ENCODE measurements at places on chromosomes 4 and X. TPM values are rescaled to one million over a fixed set of nuclear protein-coding genes. Genes with fewer than 3 reads are reported as not detected.

DNA sequence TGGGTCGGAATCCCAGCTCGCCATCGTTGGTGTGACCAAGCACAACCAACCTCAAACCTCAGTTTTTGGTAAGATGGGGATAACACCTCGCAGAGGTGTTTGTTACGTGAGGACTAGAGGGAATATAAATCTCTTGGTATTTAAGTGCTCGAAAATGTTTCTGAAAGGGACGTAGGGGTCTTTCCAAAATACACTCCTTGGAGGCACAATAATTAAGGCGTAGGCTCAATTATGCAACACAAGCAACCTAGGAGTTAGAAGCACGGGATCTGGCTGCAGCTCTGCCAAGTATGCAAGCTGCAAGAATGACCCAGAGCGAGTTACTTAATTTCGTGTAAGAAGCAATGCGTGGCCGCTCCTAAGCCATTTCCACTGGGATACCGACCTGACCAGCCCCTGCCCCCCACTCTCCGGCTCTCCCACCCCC lies 552 bp downstream of the ADH5 start:
- peak overlapping the region; percentile 61 for H3K4me3 ChIP-seq
- H3K4me1 ChIP-seq, result no peaks in the 10 kb centered on the region
- DNase-seq, result peak; percentile 63
- peak overlapping the region; percentile 97 for H3K27ac ChIP-seq

GRCh38 chr4:40729555-40729954 lies 20.2 kb upstream of the NSUN7 start:
- H3K4me1 ChIP-seq, result no peaks in the 10 kb centered on the region
- no peak overlapping the region for H3K4me3 ChIP-seq
- H3K27me3 ChIP-seq, result no peaks in the 10 kb centered on the region
- H3K36me3 ChIP-seq, result no peaks in the 10 kb centered on the region
- no peak overlapping the region for H3K27ac ChIP-seq

DNA sequence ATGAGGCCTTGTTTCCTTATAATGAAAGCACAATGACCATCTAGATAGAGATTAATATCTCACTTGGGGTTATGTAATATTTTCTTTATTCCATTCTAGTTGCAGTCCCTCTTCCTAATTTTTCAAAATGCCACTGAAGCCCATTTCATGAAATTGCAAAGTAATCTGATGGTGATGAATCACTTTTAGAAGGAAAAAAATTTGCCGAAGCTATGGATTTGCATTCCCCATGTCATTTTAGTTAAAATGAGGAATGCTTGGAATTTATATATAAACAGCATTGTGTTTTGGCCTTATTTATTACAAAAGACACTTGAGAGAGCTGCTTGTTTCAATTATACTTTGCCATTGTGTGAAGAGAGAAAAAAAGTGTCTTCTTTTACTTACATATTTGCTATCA lies 241.7 kb upstream of the TEX13A start:
- H3K27me3 ChIP-seq, result peaks cover 14% of the 10 kb centered on the region
- DNase-seq, result no peak
- H3K27ac ChIP-seq, result no peak overlapping the region
- no peaks in the 10 kb centered on the region for H3K36me3 ChIP-seq
- no peak overlapping the region for H3K4me3 ChIP-seq

GRCh38 chrX:151384807-151385206 lies 12.2 kb upstream of the VMA21 start:
- H3K27me3 ChIP-seq, result no peaks in the 10 kb centered on the region
- no peaks in the 10 kb centered on the region for H3K36me3 ChIP-seq
- H3K4me1 ChIP-seq, result no peaks in the 10 kb centered on the region
- no peak overlapping the region for H3K27ac ChIP-seq
- H3K4me3 ChIP-seq, result no peak overlapping the region
- DNase-seq, result no peak

GRCh38 chrX:81202943-81203342 lies 1.0 kb downstream of the SH3BGRL start:
- no peak for DNase-seq
- peaks cover 5% of the 10 kb centered on the region for H3K4me1 ChIP-seq
- peak overlapping the region; percentile 64 for H3K4me3 ChIP-seq
- no peaks in the 10 kb centered on the region for H3K36me3 ChIP-seq
- H3K27ac ChIP-seq, result peak overlapping the region; percentile 67

- no peaks in the 10 kb centered on the region for H3K4me1 ChIP-seq
- no peaks in the 10 kb centered on the region for H3K36me3 ChIP-seq
- H3K27ac ChIP-seq, result no peak overlapping the region
- no peak overlapping the region for H3K4me3 ChIP-seq
- DNase-seq, result no peak
- no peaks in the 10 kb centered on the region for H3K27me3 ChIP-seq
Observed at GRCh38 chr4:177555007-177555574, 112.9 kb upstream of the AGA start.

- no peaks in the 10 kb centered on the region for H3K27me3 ChIP-seq
- no peak overlapping the region for H3K4me3 ChIP-seq
- no peaks in the 10 kb centered on the region for H3K4me1 ChIP-seq
- no peak overlapping the region for H3K27ac ChIP-seq
Observed at GRCh38 chrX:70244881-70245280, 10.4 kb downstream of the AWAT1 start.

GRCh38 chr4:120749445-120750151 lies 172.9 kb downstream of the PRDM5 start:
- H3K27me3 ChIP-seq, result no peaks in the 10 kb centered on the region
- no peaks in the 10 kb centered on the region for H3K4me1 ChIP-seq
- H3K27ac ChIP-seq, result no peak overlapping the region
- no peak for DNase-seq
- no peak overlapping the region for H3K4me3 ChIP-seq

DNA sequence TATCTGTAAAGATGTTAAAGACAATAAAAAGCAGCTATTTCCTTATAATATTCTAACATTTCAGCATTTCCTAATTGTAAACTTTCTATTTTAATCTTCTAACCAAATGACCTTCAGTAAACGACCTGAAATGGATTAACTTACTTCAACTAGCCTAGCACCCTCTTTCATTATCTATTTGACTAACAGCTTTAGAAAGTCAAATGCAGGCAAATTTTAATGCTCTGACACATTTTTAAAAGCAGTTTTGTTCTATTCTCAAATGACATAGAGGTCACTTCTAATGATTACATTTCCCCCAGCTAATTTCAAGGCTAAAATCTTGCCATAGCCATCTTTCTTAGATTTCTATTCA lies 41.9 kb downstream of the SLC7A11 start:
- no peaks in the 10 kb centered on the region for H3K36me3 ChIP-seq
- H3K27me3 ChIP-seq, result no peaks in the 10 kb centered on the region
- H3K4me1 ChIP-seq, result no peaks in the 10 kb centered on the region
- no peak overlapping the region for H3K4me3 ChIP-seq

GRCh38 chr4:117481742-117482141 lies 396.4 kb upstream of the TRAM1L1 start:
- no peaks in the 10 kb centered on the region for H3K27me3 ChIP-seq
- H3K27ac ChIP-seq, result no peak overlapping the region
- no peak for DNase-seq
- H3K4me3 ChIP-seq, result no peak overlapping the region
- H3K36me3 ChIP-seq, result no peaks in the 10 kb centered on the region

- DNase-seq, result no peak
- H3K27me3 ChIP-seq, result no peaks in the 10 kb centered on the region
- no peaks in the 10 kb centered on the region for H3K4me1 ChIP-seq
- H3K36me3 ChIP-seq, result no peaks in the 10 kb centered on the region
- no peak overlapping the region for H3K27ac ChIP-seq
- H3K4me3 ChIP-seq, result no peak overlapping the region
Observed at GRCh38 chr4:160224049-160224448, 1121.2 kb downstream of the RAPGEF2 start.

- H3K27ac ChIP-seq, result peak overlapping the region; percentile 94
- H3K4me3 ChIP-seq, result no peak overlapping the region
- no peak for DNase-seq
- no peaks in the 10 kb centered on the region for H3K36me3 ChIP-seq
Observed at GRCh38 chr4:38320343-38320695, 343.7 kb upstream of the KLF3 start.

GRCh38 chrX:135625995-135626394 lies 87.4 kb upstream of the CT45A1 start:
- H3K27me3 ChIP-seq, result peaks cover 6% of the 10 kb centered on the region
- no peaks in the 10 kb centered on the region for H3K4me1 ChIP-seq
- no peak for DNase-seq
- no peak overlapping the region for H3K4me3 ChIP-seq
- H3K36me3 ChIP-seq, result no peaks in the 10 kb centered on the region
- no peak overlapping the region for H3K27ac ChIP-seq

DNA sequence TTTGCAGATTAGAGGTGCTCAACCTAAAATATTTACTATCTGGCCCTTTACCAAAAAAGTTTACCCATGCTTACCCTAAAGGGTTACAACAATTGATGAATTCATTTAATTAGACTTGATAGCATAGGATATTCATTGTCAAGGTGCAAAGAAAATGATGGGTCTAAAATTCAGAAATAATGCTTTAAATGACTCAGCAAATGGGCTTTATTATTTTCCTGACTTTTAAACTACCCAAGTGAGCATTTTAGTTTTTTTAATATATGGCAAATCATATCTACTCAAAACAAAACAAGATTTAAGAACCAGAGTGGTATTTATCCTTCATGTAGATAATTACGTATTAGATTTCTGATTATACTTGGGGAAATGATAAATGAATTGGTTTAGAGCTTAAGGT lies 235.8 kb downstream of the DCLK2 start:
- DNase-seq, result no peak
- H3K36me3 ChIP-seq, result no peaks in the 10 kb centered on the region
- H3K4me1 ChIP-seq, result no peaks in the 10 kb centered on the region
- no peaks in the 10 kb centered on the region for H3K27me3 ChIP-seq

DNA sequence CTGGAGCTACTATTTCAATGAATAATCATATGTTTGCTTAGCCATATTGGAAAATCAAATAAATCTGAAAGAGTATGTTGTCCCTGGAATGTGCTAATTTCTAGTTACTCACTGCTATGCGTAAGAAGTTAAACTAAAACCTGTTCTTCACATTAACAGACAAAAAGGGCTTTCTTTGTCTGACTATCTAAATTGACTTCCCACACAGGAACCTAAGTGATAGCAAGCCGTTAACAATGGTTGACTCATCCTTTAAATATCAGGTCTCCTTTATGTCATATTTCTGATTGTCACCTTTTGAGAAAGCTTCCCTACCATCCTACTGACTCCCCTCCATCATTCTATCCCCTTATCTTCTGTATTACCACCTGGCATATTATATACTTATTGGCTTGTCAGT lies 81.4 kb downstream of the AMELX start:
- H3K4me3 ChIP-seq, result no peak overlapping the region
- H3K27me3 ChIP-seq, result no peaks in the 10 kb centered on the region
- H3K36me3 ChIP-seq, result no peaks in the 10 kb centered on the region
- no peaks in the 10 kb centered on the region for H3K4me1 ChIP-seq
- no peak for DNase-seq

DNA sequence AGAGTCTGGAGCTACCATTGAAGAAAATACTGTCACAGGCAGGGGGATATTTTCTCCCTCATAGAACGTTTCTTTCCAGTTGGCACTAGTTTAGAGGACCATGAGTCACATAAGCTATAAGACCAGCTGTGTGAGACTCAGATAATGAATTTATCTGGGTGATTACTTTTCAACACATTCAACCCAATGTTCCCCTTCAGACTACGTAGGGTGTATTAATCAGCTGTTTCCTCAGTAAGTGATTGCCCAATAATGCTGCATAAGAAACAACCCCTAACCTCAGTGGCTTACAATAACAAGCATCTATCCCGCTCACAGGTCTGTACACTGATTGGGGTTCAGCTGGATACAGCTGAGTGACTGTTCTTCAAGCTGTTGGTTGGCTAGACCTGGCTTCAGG lies 38.1 kb downstream of the CBLL2 start:
- H3K27ac ChIP-seq, result no peak overlapping the region
- H3K4me1 ChIP-seq, result no peaks in the 10 kb centered on the region
- no peak for DNase-seq
- no peaks in the 10 kb centered on the region for H3K36me3 ChIP-seq
- H3K27me3 ChIP-seq, result no peaks in the 10 kb centered on the region

CDKL2 gene
- total RNA-seq, result not detected

PDE5A gene
- total RNA-seq, result 36.7 TPM

UCP1 gene
- not detected for total RNA-seq

MCF2 gene
- 0.22 TPM for total RNA-seq

MTTP gene
- not detected for total RNA-seq

BBS12 gene
- 5.9 TPM for total RNA-seq

WWC2 gene
- 38.2 TPM for total RNA-seq
